Endothelial cell of umbilical vein (primary cell): ENCODE measurements at places on chromosomes 3 and 15. TPM values are rescaled to one million over a fixed set of nuclear protein-coding genes. Genes with fewer than 3 reads are reported as not detected.

DNA sequence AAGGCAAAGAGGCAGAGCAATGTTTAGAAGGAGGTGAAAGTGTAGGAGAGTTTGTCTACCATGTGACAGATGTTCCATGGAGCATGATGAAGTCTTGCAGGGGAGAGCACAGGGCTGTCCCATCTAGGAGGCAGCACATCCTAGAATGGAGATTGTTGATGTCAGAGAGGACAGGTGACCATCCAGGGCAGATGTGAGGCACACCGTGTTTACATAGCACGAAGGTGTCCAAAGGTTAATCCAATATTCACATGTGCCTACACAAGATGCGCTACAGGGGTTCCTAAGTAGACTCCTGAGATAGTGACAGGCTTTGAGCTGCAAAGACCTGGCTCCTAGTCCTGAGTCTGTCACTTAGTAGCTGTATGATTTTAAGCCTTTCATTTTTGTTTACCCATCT, 219.3 kb upstream of the SLCO3A1 start:
- DNase-seq = no peak

- DNase-seq = peak; percentile 42
Measured at GRCh38 chr3:78644847-78645246, 1123.0 kb downstream of the ROBO1 start.

TGM5 gene
- total RNA-seq = not detected in 2 replicates

- no peak for DNase-seq
Measured at GRCh38 chr3:146569314-146569713, 24.9 kb upstream of the PLSCR1 start.

DNA sequence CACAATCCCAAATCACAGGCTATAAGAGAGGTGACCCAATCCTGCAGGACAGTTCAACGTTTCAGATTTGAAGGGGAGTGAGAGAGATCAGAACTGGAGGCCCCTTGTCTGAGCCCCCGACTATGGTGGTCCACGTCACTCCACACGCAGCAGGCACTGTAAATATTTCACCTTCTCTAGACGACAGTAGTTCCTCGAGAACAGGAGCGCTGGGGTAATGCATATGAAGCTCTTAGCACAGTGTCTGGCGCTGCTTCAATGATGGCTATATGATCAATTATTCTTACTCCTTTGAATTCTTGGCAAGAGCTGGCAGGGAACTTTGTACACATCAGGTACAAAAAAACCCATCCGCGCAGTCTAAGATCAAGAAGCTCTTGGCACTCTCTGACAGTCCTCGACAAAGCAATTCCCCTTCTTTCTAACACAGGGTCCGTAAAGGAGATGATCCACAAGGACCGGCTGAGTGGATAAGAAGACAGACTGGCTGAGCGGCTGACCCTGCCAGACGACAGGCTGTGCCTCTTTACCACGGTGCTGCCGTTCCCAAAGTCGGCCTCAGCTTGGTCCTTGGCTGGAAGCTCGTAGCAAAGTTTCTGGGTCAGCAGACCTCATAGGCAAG, 522 bp upstream of the NRROS start:
- peak; percentile 28 for DNase-seq
